Motor neuron (in vitro differentiated cells): ENCODE measurements at places on chromosomes 7 and 10.
A peak's percentile ranks its signal among the peaks of the same experiment; 100 is the strongest.

DNA sequence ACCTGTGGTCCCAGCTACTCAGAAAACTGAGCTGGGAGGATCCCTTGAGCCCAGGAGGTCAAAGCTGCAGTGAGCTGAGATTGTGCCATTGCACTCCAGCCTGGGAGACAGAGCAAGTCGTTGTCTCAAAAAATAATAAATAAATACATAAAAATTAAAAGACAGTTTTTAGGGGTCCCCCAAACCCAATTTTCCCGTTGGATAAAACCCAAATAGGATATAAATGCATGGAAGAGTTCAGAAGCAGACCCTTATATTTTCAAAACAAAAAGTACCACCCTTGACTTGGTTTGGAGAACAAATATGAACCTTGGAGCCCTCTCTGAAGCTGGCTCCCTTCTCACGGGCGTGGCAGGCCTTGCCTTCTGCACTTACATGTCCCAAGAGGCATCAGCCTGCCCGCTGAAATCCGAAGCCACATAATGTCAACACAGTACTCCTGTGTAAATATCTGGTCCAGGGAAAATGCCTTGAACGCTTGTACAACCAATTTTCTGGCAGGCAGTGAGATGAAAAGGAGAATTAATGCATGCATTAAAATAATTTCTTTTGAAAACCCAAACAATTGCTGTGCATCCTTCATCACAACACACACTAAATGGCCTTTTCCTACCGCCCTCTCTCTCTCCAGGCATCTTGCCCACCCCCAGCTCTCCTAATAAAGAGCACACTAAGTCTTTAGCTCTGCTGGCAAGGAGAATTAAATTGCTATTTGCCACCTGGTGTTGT, 46.4 kb upstream of the PARD3 start:
- no peak for ATAC-seq

- no peak for ATAC-seq
These were observed 179.7 kb downstream of the PTPN20 start for GRCh38 chr10:47090903-47091302.

- peak; percentile 27 for ATAC-seq
These were observed 257.1 kb downstream of the GLI3 start for GRCh38 chr7:41979834-41980307.

DNA sequence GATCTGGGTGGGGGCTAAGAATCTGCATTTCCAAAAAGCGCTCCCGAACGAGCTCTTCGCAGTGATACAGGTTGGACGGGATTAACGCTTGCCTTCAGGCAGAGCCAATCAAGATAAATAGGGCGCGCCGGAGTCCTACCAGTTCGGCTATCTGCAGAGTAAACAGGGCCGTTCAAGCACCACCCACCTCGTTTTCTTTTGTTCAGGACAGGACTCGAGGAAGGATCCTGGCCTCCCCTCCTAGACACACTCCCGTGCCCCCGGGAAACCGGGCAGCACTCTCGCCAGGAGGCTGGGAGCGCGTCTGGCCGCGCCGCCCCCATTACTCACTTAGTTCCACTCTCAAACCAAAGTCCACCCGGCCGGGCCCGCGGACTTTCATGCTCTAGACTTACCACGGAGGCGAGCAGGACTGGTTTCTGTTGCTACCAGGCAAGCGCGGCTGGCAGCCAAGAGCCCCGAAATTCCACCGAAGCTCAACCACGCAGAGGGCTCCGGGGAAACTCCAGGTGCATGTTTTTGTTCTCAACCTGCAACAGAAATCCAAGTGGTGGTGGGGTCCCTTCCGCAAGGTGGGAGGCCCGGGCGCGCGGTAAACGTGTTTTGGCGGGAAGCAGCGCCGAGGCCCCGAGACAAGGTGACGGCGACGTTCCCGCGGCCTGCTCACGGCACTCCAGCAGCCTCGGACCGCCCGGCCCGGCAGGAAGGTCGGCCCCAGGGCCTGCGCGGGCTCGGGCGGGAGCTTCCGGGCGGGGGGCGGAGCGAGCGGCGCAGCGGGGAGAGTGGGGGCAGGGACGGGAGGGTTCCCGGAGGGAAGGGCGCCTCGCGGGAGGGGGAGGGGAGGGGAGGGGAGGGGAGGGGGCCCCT, 12.7 kb downstream of the HNRNPF start:
- ATAC-seq, result peak; percentile 80

- peak; percentile 66 for ATAC-seq
These were observed 179.5 kb upstream of the IMMP2L start for GRCh38 chr7:111741811-111742240.

DNA sequence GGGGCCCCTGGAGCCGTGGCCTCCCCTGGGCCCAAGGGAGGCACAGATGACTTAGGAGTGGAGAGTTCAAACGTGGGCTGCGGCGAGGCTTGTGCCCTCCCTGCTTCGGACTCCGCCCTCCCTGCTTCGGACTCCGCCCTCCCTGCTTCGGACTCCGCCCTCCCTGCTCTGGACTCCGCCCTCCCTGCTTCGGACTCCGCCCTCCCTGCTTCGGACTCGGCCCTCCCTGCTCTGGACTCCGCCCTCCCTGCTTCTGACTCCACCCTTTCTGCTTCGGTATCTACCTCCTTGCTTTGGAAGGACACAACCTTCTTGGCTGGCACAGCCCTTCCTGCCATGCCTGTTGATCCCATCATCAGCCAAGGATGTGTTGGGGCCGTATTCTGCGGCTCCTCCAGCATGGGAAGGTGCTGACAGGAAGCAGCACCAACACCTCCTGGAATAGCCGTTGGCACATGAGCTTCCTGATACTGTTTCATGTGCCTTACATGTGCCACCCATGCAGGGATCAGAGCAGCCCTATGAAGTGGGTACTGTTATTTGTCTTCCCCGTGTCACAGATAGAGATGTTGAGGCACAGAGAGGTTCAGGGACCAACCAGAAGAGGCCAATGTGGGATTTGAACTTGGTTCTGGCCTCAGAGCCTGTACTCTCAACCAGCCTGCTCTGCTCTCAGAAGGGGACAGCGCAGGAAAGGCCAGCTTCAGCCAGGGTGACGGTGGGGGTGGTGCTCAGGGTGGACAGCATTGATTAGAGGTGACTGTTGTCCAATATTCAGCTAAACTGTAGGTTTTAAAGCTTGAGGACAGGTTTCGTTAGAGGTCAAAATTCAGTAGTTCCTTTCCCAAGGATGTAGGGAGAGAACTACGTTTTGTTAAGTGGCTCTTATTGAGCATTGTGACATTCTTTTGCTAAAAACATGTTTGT, 114.5 kb downstream of the NKX6-2 start:
- no peak for ATAC-seq

DNA sequence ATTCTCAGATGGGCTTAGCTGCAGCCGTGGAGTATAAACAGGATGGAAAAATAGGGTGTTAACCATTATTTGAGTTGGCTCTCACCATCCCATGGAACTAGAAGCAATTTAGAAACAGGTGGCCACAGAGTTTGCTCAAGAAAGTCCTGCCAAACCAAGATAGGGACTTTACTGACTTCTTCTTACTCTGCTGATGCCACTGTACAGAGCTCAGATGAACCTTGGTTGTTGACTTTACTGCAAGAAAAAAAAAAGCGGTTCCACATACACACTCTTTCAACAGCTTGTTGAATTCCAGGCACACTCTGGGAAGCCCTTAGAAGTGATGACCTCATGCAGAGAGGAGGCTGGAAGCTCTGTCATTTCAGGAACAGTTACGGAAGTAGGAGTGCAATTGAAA, 753.4 kb downstream of the NRG3 start:
- ATAC-seq, result peak; percentile 30

GRCh38 chr7:98641646-98642500, 24.8 kb downstream of the NPTX2 start:
- ATAC-seq, result peak; percentile 69
